ENCODE measurements at places on chromosomes 12 and 14.
A peak's percentile ranks its signal among the peaks of the same experiment; 100 is the strongest.

DNA sequence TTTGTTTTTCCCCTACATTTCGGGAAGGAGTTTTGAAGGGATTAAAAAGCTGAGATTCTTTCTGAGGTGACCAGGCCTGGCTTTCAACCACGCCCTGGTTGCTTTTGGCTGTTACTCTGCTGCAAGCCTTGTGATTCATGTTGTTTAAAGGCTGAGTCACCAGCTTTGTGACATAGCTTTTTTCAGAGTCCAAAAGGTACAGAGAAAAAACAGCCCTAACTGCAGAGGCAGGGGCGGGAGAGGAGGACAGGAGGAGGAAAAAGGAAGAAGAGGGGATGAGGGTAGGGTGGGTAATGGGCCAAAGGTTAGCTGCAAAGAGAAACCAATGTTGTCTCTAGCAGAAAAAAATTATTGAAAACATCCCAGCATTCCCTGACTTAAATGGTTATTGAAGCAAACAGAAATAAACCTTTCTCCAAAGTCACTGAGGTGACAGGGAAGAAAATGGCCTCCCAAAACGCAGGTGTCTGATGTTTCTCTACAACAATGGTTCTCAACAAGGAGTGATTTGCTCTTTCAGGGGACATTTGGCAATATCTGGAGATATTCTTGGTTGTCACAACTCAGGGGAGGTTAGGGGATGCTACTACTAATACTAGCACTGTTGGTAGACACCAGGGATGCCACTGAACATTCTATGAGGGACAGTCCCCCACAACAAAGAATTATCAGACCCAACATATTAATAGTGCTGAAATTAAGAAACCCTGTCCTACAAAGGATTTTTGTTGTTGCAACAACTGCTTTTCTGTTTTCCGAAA lies 2.1 kb upstream of the UBC start:
- H3K4me1 ChIP-seq: peaks cover 89% of the 10 kb centered on the region
- peak; percentile 73 for DNase-seq
- H3K36me3 ChIP-seq: peaks cover 28% of the 10 kb centered on the region
- peak overlapping the region; percentile 100 for H3K4me3 ChIP-seq
- H3K27ac ChIP-seq: peak overlapping the region; percentile 100

- no peaks in the 10 kb centered on the region for H3K27me3 ChIP-seq
- no peak overlapping the region for H3K4me3 ChIP-seq
- H3K4me1 ChIP-seq: peaks cover 9% of the 10 kb centered on the region
- no peak overlapping the region for H3K27ac ChIP-seq
- no peaks in the 10 kb centered on the region for H3K36me3 ChIP-seq
- DNase-seq: no peak
Observed at GRCh38 chr12:57133916-57134315, 5.6 kb downstream of the LRP1 start.

DNA sequence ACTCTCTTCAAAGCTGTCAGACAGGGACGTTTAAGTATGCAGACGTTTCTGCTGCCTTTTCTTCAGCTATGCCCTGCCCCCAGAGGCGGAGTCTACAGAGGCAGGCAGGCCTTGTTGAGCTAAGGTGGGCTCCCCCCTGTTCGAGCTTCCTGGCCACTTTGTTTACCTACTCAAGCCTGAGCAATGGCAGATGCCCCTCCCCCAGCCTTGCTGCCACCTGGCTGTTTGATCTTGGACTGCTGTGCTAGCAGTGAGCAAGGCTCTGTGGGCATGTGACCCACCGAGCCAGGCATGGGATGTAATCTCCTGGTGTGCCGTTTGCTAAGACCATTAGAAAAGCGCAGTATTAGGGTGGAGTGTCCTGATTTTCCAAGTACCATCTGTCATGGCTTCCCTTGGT lies 900.4 kb upstream of the MDGA2 start:
- no peaks in the 10 kb centered on the region for H3K27me3 ChIP-seq
- no peaks in the 10 kb centered on the region for H3K4me1 ChIP-seq
- no peak overlapping the region for H3K4me3 ChIP-seq
- H3K27ac ChIP-seq: no peak overlapping the region
- no peaks in the 10 kb centered on the region for H3K36me3 ChIP-seq
- DNase-seq: no peak

GRCh38 chr12:57031138-57031725 lies 14.9 kb upstream of the TAC3 start:
- H3K27me3 ChIP-seq: no peaks in the 10 kb centered on the region
- peaks cover 35% of the 10 kb centered on the region for H3K4me1 ChIP-seq
- H3K27ac ChIP-seq: no peak overlapping the region

Measured in activated CD4-positive, alpha-beta memory T cell treated with anti-CD3 and anti-CD28 coated beads for 36 hours (primary cell).